ENCODE measurements at places on chromosomes 6 and 20.

DNA sequence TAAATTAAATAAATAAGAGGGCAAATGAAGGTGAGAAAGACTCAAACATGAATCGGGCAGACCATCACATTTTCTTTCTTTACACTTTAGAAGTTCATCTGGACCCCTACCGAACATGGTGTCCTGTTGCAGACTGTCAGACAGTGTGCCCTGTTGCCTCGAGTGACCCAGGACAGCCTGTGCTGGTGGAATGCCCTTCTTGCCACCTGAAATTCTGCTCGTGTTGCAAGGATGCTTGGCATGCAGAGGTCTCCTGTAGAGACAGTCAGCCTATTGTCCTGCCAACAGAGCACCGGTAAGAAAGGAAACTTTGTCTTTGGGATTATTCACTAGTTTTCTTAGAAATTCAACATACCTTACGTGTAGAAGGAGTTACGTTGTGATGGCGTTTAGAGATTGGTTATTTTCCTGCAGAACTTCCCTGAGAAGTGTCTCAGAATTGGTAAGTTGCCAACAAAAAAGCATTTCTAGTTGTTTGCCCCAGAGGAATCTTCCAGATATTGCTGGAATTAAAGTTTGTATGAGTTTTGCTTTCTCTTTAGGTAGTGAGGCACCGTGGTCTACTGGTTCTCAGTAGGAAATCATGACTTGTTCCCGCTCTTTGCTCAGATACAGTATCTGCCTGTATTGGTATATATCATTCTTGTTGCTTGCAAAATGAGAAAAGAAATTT, 70.1 kb downstream of the RNF144B start:
- no peak for DNase-seq

GRCh38 chr20:41213150-41213820, 75.9 kb downstream of the PLCG1 start:
- DNase-seq: no peak

DNA sequence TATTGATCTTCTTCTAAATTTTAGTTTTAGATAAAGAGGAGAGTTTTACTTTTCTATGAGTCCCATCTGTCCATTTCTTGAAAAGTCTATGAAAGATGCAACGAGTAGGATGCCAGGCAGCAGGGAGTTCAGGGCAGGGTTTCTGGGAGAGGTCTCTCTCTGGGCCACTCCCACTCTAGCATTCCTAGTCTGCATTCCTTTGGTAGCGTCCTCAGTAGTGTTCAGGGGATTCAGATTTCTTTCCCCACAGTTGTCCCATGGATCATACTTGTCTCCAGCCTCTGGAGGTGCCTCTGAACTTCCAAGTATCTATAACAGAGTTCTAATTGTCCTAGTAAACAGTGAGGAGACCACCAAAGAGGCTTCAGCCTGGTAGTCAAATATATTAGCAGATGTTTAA, 225.3 kb downstream of the RIMS1 start:
- DNase-seq: no peak

DNA sequence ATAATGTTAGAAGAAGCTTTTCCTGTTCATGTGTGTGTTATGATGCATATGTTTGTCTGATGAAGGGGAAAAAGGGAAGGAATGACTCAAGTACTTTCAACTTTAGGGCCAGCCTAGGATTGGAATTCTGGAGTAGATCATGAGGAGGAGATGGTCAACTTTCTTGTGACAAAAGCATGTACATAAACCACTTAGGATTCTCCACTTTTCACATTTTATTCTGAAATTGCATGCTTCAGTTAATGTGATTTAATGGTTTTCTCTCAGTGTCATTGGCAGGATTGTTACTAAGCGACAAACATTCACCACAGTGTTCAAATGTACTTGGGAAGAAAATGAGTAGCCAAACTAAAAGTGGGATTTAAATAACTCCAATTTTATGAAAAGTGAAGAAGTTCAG, 80.1 kb downstream of the UTRN start:
- no peak for DNase-seq

GRCh38 chr20:6665161-6665560, 102.3 kb upstream of the BMP2 start:
- no peak for DNase-seq

GRCh38 chr20:10922941-10923340, 249.1 kb upstream of the JAG1 start:
- DNase-seq: peak; percentile 72

GRCh38 chr6:11044712-11045167, 635 bp upstream of the ELOVL2 start:
- DNase-seq: no peak

GRCh38 chr6:30450548-30450908, 38.8 kb upstream of the HLA-E start:
- DNase-seq: no peak

- DNase-seq: no peak
These were observed 1.3 kb upstream of the NKAIN2 start for GRCh38 chr6:123802351-123802696.
